Stimulated activated CD4-positive, alpha-beta T cell treated with anti-CD3 and anti-CD28 coated beads, Interleukin-15, amount 100 ng/mL, for 24 hours (primary cell): ENCODE measurements at places on chromosomes 6 and 20.

GRCh38 chr6:79544299-79544927 lies 7.2 kb upstream of the LCA5 start:
- no peak for DNase-seq

DNA sequence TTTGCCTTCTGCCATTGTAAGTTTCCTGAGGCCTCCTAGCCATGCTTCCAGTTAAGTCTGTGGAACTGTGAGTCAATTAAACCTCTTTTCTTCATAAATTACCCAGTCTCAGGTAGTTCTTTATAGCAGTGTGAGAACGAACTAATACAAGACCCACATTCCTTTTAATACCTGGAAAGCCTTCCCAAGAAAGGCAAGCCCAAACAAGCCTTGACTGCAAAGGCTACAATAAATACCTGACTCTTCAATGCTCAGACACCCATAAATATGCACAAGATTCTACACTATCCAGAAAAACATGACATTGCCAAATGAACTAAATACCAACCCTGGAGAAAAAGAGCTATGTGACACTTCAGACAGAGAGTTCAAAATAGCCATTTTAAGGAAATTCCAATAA lies 338.8 kb downstream of the HAO1 start:
- DNase-seq: no peak

- DNase-seq: no peak
Observed at GRCh38 chr6:8810325-8810724, 375.0 kb upstream of the SLC35B3 start.

- no peak for DNase-seq
Observed at GRCh38 chr6:142879527-142879926, 65.4 kb downstream of the HIVEP2 start.

- no peak for DNase-seq
Observed at GRCh38 chr6:3349388-3350251, 90.9 kb downstream of the PSMG4 start.

DNA sequence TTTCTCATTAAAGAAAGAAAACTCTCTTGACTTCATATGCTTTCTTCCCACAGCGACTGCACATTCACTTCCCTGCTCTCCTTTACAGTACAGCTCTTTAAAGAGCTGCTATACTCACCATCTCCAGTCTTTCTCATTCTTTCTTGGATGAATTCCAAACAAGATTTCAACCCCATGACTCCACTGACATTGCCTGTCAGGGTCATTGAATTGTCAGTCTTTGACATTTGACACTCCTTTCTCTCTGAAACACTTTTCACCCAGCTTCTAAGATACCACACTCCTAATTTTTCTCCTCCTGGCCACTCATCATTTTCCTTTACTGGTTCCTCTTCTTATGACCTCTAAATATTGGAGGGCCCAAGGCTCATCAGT lies 811 bp upstream of the ARMH2 start:
- DNase-seq: no peak

DNA sequence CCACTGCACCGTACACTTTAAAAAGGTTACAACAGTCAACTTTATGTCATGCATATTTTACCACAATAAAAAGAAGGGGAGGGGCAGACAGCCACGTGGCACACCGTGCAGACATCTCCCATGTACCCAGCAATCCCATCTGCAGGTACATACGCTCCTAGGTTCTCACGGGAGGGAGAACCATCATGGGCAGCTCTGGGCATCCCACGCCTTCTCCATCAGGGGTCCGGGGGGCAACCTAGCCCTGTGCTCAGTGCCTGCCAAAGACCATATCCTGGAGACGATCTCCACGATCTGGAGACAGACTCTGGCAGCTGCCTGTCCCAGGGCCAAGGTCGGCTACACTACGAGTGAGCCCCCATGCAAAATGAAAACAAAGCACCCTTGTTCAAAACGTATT lies 2.5 kb upstream of the BNIP5 start:
- DNase-seq: no peak

DNA sequence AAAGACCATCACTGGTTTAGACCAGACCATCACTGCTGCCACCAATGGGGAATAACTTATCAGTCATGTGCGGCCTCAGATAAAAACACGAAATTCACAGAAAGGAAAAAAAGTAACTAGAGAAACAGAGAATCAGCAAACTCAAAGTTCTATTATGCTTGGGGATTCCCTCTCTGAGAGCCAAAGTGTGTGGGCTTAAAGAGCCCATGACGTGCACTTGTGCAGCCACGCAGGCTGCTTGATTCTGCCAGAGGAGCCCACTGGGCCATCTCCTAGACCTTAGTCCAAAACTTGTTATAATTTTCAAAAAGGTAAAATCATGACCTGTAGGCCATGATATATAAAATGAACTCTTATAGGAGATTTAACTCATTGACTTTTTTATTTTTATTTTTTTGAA lies 15.2 kb downstream of the RAB44 start:
- no peak for DNase-seq

GRCh38 chr6:144336900-144337299 lies 51.8 kb downstream of the UTRN start:
- no peak for DNase-seq

- no peak for DNase-seq
Observed at GRCh38 chr6:149250951-149251350, 66.6 kb upstream of the TAB2 start.

GRCh38 chr6:166286839-166287271 lies 21.3 kb downstream of the PRR18 start:
- DNase-seq: no peak

- DNase-seq: no peak
Observed at GRCh38 chr20:52166150-52166549, 25.4 kb downstream of the ZFP64 start.

DNA sequence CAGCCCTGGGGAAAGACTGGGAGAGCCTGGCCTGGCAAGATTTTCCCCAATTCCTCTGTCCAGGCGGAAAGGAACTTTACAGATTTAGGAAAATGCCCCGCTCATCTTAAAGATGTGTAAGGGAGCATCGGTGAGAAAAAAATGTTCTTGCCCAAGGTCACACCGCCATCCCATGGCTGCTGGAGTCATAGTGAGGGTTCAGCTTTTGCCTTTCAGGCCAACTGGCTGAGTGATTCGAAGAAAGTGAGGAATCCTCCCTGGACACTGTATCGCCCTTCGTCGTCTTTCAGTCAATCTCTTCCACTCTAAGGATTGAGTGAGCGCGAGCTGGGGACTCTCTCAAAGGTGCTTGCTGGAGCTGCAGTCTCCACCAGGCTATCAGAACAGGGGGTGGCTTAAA lies 1.4 kb downstream of the WFDC2 start:
- DNase-seq: no peak

- peak; percentile 32 for DNase-seq
Observed at GRCh38 chr6:37324131-37325033, 29.4 kb upstream of the RNF8 start.

- DNase-seq: no peak
Observed at GRCh38 chr6:14545496-14545895, 427.9 kb downstream of the CD83 start.

DNA sequence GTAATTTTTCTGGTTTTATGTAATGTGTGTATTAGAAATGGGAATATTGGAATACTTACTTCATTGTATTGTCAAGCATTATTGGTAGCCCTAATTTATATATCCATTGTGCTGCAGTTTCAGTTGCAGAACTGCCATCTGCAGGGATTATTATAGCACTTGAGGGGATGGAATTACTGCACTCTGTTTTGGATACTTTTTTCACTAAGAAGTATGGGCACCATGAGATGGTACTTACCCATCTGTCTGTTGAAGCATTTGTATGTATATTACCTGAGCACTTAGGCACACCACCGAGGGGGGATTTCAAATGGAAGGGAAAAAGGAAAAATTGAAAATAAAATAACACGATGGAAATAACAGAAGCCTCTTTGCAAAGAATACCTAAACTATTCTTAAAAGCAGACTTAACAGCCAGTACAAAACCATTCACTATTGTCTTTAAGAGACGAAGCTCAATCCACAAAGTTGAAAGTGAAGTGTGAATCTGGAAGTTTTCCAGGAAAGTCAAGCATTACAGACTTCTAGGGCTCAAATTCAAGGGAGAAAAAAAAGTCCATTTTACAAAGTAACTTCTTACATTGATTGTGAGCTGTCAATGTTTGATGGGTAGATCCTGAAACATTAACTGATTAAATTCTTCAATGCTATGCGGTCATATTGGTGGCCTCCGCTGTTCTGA lies 318.7 kb downstream of the SOX4 start:
- DNase-seq: no peak

DNA sequence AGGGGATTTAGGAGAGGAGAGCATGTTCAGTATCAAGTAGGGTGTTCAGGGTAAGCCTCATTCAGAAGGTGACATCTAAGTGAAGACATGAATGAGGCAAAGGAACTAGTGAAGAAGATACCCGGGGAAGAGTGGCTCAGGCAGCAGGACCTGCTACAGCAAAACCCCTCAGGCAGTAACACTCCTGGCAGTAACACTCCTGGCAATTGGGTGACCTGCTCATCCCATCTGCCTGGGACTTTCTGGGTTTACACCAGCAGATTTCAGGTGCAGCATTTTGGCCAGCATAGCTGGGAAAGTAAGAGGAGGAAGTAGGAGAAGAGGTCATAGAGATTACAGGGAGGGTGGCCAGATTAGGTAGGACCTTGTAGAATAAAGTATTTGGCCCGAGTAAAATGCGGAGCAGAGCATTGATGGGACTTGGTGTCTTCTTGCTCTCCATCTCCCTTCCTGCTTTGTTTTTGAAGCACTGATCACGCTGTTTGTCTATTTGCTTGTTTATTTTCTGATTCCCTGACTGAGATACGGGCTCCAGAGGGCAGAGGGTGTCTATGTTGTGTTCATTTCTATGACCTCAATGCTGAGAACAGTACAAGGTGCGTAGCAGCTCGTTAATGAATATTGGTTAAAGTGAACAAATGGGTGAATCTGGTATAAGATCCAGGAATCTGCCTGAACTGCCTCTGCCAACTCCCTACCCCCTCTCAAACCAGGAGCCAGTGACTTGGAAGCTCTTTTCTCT lies 88.3 kb downstream of the IYD start:
- DNase-seq: no peak

DNA sequence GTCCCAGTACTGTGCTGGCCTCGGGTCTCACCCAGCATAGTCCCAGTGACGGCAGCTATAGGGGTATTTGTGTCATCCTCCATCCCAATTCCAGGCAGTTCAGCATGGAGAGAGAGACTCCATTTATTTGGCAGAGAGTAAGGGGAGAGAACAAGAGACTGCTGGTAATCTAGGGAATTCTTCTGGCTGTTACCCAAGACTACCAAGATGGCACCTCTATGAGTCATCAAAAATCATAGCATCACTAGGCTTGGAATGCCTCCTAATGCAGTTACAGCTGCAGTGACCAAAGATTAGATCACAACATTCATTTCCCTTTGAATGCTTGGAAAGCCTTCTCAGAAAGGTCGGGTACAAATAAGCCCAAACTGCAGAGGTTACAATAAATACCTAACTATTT lies 660.4 kb upstream of the FLRT3 start:
- DNase-seq: no peak

DNA sequence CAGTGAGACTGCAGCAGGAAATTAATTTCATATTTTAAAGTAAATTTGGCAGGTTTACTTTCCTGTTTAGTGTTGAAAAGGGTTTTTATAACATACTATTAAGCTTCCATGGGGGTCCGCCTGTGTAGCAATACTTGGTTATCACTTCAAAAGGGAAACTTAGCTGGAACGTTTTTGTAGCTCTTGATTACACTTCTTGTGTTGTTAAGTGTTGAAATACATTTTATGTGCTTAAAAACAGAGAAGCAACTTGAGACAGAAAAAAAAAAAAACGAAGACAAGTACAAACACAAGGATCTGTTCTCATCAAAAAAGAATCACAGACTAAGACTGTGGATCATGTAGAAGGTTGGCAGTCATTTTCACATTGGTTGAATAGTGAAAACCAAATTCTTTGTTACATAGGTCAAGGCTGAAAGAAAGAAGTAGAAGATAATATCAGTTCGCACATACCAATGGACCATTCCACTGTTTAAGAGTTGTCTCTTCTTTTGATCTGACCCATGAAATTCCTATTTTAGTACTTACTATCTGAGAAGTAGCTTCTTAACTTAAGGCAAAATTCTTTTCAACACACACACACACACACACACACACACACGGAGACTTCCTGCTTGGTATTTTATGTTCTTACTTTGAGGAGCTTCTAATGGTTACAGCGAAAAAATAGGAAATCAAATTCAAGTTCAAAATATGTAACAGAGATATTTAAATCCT lies 113.9 kb upstream of the SLC35B3 start:
- no peak for DNase-seq

- peak; percentile 50 for DNase-seq
Observed at GRCh38 chr6:28867086-28867409, 56.7 kb downstream of the TRIM27 start.

- DNase-seq: no peak
Observed at GRCh38 chr6:152557502-152557901, 79.7 kb downstream of the SYNE1 start.

GRCh38 chr6:29886701-29887100 lies 55.6 kb upstream of the HLA-A start:
- no peak for DNase-seq

DNA sequence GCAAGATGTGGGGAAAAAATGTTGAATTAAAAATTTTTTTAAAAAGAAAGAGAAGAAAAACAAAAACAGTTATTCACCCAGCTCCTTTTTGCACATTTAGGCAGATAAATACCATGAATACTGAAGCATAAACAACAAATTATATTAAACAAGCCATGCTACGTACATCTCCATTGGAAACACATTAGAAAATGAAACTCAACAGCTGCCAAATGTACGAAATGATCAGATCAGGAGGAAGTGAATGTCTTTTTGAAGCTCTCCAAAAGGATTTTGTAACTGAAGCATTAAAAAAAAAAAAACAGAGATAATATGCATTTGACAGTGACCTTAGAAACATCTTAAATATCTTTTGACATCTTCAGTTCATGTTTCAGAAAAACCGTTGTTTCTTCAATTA lies 56.7 kb downstream of the CD83 start:
- DNase-seq: no peak
